ENCODE measurements at places on chromosomes 7 and 10.

- no peak for DNase-seq
Measured at GRCh38 chr10:102455893-102456471, 4.6 kb upstream of the C10orf95 start.

- DNase-seq = no peak
Measured at GRCh38 chr7:69937097-69937496, 338.8 kb downstream of the AUTS2 start.

DNA sequence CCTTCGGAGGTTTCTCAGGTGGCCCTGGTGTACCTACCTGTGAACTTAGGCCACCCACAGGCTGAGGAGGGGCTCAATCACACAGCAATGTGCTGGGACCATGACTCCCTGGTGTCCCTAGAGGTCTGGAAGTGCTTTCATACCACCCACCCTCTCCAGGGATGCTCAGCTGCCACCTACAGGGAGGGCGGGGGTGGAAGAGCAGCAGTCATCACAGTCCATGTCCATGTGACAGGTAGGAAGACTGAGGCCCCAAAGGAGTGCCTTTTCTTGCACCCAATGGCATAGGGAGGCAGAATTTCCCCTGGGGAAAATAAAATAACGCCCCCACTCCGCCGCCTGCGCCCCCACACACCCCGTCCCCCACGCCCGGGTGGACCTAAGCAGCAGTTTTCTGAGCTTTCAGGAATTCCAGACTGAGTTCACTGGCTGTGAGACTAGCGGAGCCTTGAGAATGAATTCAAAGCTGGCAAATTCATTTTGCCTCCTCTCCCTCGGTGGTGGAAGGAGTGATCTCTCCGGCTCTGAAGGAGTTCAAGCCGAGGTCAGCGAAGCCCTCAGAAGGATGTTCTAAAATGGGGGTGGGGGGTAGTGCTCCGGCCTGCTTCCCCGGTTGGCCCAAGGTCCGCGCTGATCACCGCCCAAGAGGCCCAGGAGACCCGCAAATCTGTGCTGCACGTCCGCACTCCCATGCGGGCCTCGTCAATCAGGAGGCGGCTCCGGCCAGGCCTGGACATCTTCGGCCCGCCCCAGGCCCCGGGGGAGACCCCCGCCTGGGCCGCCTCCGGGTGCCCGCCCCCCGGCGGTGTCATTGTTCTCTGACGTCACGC lies 2.1 kb upstream of the ZMIZ1 start:
- no peak for DNase-seq

- DNase-seq = no peak
Measured at GRCh38 chr7:140016540-140016939, 46.2 kb downstream of the PARP12 start.

GRCh38 chr7:121755818-121756552 lies 117.0 kb upstream of the PTPRZ1 start:
- DNase-seq = no peak

- DNase-seq = no peak
Measured at GRCh38 chr10:71911296-71911953, 52.8 kb upstream of the CHST3 start.

DNA sequence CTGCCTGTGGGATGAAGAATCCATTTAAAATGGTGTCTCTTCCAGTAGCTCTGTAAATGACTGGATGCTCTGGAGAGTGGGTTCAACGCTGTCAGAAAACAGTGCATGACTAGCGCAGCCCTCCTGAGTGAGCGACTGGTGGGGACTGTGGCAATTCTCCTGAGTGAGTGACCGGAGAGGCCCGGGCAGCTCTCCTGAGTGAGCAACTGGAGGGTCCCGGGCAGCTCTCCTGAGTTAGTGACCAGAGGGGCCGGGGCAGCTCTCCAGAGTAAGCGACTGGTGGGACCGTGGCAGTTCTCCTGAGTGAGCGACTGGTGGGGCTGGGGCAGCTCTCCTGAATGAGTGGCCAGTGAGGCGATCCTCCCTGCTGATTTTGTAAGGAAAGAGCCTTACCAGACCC lies 85.5 kb downstream of the WDR37 start:
- no peak for DNase-seq

- DNase-seq = no peak
Measured at GRCh38 chr7:80520199-80520598, 8.3 kb upstream of the GNAT3 start.

DNA sequence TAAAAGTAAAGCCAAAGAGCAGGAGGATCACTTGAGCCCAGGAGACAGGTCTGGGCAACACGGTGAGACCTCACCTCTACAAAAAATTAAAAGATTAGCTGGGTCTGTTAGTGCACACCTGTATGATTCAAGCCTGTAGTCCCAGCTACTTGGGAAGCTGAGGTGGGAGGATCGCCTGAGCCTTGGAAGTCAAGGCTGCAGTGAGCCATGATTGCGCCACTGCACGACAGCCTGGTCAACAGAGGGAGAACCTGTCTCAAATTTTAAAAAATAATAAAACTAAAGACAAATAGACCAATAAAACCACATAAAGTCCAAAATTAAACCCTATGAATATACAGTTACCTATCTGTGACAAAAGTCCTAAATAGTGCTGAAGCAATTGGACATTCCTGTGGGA lies 3.2 kb downstream of the LMBR1 start:
- DNase-seq = no peak

- no peak for DNase-seq
Measured at GRCh38 chr10:98344589-98345038, 70.4 kb downstream of the PYROXD2 start.

DNA sequence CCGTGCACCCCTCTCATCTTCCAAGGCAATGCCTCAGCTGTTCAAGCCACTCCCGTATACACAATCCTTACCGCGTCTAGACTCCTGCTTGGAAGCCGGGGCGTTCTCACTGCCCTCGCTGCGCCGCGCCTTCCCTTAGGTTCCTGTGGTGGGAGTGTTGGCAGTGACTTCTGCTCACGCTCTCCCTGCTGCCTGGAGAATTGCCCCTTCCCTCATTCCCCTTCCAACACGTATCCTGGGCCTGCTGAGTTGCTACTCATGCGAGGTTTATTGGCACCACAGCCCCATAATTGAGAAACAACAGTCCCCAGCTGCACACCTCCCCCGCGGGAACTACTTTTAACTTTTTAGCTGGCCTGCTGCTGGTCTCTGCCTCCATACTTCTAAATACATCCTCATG lies 31.9 kb downstream of the RBM17 start:
- no peak for DNase-seq

- no peak for DNase-seq
Measured at GRCh38 chr10:104501864-104502579, 139.1 kb upstream of the SORCS3 start.

GRCh38 chr7:81457852-81458522 lies 311.9 kb downstream of the HGF start:
- no peak for DNase-seq

DNA sequence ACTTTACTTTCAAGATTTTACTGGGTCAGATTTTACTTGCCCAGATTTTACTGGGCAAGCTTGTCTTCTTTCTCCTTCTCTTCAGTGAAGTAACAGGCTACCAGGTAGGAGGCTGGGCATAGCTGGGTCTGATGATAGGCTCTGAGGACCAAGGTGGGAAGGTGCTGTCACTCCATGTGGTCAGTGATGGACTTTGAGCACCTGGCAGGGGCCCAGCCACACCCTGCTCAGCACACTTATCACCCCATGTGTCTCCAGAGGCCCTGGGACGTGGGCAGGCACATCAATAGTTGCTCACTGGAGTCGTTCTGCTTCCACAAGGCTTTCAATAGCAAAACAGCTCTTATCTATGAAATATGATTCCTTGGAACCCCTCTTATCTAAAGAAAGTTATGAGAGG lies 70.5 kb upstream of the GPR26 start:
- DNase-seq = no peak

DNA sequence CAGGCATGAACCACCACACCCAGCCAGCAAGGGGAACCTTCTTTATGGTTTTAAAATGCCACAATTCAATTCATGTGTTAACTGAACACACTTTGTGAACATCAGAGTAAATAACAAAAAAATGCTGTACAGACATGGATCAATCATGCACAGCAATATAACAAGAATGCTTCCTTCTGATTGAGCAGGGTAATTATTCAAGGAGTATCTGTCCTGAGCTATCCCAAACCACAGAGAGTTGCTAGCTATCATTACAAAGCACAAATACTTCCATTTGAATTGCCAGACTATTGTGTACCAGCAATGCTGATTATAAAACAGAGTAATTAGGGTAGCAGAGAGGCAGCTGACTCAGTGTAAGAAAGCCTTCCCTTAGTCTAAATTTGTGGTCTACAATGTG lies 11.3 kb upstream of the RHOBTB1 start:
- no peak for DNase-seq

DNA sequence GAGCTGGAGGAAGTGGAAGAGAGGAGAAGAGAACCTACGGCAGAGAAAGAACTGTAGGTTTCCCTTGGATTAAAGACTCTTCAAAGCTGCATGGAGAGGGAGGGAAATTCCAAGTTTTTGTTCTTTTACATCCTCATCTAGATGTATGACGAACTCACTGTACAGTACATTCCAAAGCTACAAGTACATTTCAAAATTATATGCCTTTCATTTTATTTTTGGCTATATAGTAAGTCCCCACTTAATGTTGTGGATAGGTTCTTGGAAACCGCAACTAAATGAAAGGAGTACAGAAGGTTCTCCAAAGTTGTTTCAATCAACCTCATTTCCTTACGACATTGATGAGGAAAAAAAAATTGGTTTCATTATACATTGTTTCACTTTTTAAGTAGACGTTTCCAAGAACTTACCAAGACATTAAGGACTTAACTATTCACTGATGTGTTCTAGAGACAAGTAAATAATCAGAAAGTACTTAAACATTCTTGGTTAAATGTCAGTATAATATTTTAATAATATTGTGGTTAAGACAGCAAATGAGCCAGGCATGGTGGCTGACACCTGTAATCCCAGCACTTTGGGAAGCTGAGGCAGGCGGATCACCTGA lies 16.1 kb upstream of the JMJD1C start:
- no peak for DNase-seq

DNA sequence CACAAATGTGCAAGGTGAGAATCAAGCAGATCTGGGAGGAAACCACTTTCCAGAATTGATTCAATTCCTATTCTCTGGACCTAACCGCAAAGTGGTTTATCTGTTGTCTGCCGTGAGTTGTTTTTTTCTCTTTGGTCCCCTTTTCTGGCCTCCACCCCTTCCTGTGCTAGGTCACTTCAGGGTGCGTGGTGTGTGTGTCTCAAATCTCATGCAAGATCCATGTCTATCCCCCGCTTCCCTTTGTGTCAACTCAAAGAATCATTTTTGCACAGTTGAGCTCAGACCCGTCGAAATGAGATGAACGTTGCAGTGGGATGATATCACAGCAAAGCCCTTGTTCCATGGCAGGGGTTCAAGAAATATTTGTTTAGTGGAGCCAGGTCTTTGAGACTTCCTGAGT lies 184.5 kb downstream of the GATA3 start:
- DNase-seq = no peak

DNA sequence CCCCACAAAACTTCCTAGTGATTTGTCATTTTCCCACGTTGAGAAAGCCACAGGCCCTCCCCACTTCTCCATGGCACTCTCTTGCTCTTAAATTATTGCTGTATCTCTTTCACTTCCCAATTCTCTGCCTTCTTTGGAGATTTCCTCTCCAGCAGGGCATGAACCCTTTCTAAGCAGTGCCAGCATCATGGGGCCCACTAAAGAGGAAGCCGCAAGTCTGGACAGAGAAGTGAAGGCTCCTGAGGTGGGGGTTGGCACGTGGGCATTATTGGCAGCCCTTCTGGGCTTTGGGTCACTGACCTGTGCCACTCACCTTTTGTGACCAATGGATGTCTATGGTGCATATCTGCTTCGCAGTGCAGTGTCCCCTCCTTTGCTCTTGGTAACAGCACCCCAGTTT lies 97.7 kb upstream of the TCF7L2 start:
- DNase-seq = no peak

GRCh38 chr7:24916463-24917040 lies 63.4 kb downstream of the OSBPL3 start:
- no peak for DNase-seq

DNA sequence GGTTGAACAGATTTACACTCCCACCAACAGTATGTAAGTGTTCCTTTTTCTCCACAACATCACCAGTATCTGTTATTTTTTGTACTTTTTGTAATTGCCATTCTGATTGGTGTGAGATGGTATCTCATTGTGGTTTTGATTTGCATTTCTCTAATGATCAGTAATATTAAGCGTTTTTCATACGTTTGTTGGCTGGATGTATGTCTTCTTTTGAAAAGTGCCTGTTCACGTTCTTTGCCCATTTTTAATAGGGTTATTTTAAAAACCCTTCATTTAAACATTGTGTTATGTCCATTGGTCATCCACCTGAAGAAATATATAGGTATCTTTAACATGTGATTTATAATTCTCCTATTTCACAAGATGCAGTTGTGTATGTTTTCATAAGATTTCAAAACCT lies 291.3 kb downstream of the SEMA3D start:
- DNase-seq = no peak

GRCh38 chr10:124155781-124156435 lies 62.5 kb upstream of the CHST15 start:
- no peak for DNase-seq

GRCh38 chr7:27901028-27901760 lies 161.2 kb downstream of the TAX1BP1 start:
- DNase-seq = peak; percentile 35

DNA sequence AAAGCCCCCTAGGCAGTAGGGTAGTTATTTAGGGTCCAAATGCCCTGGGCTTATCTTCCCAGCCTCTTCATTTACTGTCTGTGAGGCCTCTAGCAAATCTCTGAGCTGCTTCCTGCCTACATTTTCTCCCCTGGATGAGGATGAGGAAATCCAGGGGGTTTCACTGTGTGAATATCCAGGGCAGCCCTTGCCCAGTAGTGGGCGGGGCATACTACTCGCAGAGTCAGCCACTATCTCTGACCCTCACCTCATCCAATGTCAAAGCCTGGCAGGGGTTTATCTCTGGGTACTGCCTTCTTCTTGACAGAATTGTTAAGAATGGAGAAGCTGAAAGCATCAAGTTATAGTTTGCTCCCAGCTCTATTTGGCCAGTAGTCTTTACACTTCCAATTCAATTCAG lies 48.9 kb downstream of the CUZD1 start:
- no peak for DNase-seq

- DNase-seq = no peak
Measured at GRCh38 chr10:105398202-105398601, 757.1 kb downstream of the SORCS3 start.

GRCh38 chr10:95810198-95810976 lies 54.4 kb downstream of the ENTPD1 start:
- DNase-seq = no peak

DNA sequence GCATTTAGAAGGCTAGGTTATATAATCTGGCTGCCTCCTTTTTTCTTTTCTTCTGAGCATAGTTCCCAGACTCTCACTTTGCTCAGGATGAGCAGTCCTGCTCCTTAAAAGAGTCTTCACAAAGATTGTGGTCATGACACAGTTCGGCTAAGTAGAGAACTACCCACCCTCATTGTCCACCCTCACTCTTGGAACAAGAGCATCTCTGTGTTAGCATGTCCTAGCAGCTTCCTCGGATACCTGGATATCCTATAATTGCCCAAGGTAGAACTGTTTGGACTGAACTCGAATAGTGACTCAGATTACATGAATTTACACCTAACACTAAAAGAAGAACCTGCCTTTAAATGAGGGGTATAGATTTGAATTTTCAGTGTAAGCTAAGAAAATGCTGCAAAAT lies 572.0 kb downstream of the SUGCT start:
- DNase-seq = no peak

Measured in Peyer's patch (tissue), 4 donors.